CD4-positive, alpha-beta T cell (primary cell): ENCODE measurements at places on chromosomes 5 and 9.

GRCh38 chr5:53100606-53101005, 9.0 kb downstream of the MOCS2 start:
- no peak for DNase-seq

DNA sequence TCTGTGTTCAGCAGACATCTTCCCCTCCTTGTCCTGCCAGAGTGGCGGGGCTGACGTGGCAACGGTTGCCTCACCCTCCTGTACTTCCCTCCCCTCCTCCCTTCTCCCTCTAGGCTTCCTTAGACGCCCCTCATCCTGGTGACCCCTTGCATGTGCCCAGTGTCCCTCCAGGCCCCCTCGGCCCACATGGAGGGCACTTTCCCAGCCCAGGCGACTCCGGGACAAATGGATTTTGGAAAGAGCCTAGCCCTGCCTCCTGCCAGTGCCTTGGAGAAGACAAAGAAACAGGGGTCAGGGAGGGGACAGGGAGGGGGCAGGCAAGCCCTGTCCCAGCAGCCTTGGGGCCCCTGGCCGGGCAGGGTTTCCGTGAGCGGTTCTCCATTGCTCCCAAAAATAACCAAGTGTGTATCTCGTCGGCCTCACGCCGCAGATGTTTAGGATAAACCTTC, 38.3 kb upstream of the NEURL1B start:
- no peak for DNase-seq

DNA sequence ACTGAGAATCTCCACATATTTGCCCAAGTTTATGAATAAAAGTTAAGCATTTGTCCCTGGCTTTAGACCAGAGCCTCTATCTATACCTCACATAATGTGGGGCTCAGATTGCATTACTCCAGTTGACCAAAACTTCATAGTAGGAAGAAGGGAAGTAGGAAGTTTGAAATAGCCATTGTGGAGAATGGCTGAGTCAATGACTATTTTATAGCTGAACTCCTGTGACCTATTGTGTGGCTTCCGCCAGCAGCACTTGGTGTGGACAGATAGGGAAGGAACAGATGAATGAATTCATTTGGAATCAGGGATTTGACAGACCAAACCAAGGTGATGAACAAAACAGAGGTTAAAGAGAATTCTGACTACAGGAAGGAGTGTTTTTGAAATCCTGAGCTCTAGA, 92.9 kb upstream of the LPAR1 start:
- no peak for DNase-seq

DNA sequence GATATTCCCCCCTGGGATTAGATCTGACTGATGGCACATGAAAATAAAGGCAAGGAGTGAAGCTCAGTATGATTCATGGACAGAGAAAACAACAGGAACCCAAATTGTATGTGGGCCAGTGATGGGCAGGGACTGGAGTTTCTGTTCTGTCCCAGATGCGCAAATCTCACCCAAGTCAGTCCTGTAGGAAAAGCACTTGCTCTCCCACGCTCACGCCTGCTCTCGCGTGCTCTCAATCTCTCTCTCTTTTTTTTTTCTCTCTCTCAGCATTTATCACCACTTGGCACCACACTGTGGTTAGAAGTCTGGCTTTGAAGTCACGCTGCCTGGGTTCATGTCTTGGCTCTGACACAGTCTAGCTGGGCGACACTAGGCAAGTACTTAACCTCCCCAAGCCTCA, 106.5 kb upstream of the LRRTM2 start:
- no peak for DNase-seq

- no peak for DNase-seq
Observed at GRCh38 chr9:414595-414994, 199.9 kb downstream of the DOCK8 start.

DNA sequence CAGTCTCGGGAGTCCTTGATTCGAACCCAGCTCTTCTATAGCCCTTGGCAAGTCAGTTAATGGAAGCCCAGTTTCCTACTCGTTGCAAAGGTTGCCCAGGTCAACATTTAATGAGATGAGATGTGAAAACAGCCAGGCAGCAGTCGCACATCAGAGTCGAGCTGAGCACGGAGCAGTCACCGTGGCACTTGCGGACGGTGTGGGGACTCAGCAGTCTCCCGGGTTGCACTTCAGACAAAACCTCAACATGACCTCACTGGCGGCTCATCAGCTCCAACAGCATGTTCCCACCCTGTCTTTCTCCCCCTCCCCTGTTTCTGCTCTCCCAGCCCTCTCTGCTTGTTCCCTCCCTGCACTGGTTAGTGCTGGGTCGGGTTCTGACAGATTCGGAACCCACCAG, 35.8 kb downstream of the UBE2QL1 start:
- DNase-seq = no peak

- no peak for DNase-seq
Observed at GRCh38 chr5:80825786-80826460, 134.2 kb upstream of the RASGRF2 start.

DNA sequence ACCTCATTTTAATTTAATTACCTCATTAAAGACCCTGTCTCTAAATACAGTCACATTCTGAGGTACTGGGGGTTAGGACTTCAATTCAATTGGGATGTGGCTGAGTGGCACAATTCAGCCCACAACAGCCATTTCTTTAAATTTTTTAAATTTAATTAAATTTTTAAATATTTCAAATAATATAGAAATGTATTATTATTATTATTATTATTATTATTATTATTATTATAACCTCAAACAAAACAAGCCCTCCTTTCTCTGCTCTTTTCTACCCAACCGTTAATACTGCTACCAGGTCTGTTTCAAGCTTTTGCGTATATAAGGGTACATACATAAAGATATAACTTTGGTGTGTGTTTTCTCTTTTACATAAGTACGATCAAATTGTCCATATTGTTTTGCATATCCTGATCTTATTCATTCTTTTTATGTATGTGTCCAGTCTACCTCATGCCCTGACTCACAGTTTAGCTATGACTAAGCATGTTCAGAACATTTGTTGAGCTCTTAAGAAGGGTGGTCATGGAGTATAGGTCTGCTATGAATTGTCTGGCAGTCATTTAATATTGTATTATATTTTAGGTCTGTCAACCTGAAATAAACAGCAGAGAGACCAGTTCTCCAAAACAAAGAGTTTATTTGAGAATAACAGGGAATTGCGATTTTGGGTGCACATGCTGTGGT, 16.1 kb upstream of the RAB14 start:
- no peak for DNase-seq

GRCh38 chr5:162512935-162513565, 445.5 kb downstream of the GABRG2 start:
- no peak for DNase-seq

GRCh38 chr5:28190011-28190410, 1151.6 kb upstream of the CDH9 start:
- DNase-seq = no peak

DNA sequence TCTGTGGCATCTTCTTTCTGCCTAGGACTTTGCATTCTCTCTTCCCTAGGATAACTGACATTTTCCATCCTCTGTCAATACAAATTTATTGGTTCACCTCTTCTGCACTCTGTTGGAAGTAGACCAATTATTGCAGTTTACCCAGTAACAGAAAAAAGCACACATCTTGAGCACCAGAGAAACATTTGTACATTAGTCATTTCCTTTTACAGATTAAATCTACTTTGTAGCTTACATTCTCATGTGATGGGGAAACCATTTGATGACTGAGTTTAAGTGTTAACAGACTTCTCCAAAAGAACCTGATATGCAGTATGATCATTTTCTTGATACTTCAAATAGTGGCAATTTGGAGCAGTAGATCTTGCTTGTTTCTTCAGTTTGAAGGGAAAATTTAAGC, 1098.8 kb downstream of the DTWD2 start:
- no peak for DNase-seq

DNA sequence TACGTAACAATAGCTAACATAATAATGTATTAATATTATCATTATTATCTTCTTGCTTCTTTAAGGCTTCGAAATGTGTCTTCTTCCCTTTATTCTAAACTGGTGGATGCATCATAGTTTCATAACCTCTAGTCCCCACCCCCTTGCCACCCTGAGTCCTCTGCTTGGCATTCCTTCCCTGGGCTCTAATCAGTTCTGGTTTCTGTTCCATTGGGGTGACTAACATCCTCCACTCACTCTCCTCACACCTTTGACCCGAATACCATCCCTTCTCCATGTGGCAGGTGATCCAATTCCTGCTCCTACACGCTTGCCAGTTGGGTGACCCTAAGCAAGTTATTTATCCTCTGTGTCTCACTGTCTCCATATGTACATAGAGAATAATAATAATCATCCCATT, 286.1 kb downstream of the TRPM3 start:
- DNase-seq = no peak

DNA sequence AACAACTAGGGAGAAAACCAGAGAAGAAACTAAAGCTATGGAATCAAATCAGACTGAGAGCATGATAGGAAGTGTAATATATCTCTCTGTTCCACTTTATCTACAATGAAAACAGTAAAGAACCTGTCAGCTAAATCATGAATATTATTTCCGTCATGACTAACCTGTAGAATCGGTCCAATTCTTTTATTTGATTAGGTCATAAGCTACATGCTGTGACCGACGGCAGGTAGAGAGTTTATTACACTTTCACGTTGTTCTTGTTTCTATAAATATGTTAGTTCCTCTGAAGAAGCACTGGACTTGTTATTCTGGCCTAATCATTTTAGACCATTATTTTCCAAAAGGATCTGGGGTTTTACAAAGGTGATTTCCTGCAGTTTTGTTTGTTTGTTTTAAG, 91.1 kb downstream of the DMRTA1 start:
- no peak for DNase-seq

GRCh38 chr5:56616454-56617160, 198.7 kb upstream of the MAP3K1 start:
- DNase-seq = no peak

GRCh38 chr9:76921165-76921564, 15.3 kb upstream of the PRUNE2 start:
- DNase-seq = no peak

DNA sequence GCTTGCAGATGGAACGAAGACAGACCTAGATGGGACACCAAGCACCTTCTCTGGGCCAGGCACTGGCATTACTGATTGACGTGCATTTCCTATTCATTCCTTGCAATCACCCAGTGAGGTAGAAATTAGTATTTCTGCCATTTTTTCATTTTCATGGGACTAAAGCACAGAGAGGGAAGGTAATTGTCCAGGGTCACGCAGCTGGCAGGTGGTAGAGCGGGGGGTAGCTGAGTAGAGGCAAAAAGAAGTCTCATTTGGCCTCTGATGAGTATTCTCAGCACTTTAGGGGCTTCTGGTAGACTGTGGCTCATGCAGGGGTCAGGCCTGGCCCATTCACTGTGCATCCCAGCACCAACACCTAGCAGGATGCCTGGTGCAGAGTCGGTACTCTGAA, 19.5 kb upstream of the DUSP1 start:
- no peak for DNase-seq

GRCh38 chr5:56012281-56012963, 17.7 kb upstream of the IL6ST start:
- no peak for DNase-seq

- DNase-seq = peak; percentile 28
Observed at GRCh38 chr5:139669662-139670368, 21.7 kb downstream of the CXXC5 start.

DNA sequence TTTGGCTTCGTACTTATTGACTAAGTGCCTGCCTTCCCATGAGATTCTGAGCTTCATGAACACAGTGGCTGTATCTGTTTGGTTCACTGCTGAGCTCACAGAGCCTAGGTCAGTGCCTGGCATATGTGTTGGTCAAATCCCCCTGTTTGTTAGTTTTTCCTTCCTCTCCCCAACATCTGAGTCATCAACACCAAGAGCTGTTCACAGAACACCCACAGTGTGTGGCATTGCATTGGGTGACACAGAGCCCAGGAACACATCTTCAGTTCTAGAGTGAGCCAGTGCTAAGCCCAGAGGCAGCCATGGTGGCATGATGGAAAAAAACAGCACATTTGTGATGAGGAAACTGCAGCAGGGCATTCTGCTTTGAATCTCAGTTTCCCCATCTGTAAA, 294.6 kb downstream of the SEC61B start:
- DNase-seq = no peak

GRCh38 chr5:50967009-50967562, 300.6 kb downstream of the PARP8 start:
- no peak for DNase-seq

GRCh38 chr9:81244631-81245030, 444.7 kb downstream of the TLE1 start:
- DNase-seq = no peak

GRCh38 chr5:2257326-2258244, 374.9 kb upstream of the IRX4 start:
- no peak for DNase-seq

GRCh38 chr5:89292487-89292886, 409.5 kb upstream of the MEF2C start:
- DNase-seq = no peak

DNA sequence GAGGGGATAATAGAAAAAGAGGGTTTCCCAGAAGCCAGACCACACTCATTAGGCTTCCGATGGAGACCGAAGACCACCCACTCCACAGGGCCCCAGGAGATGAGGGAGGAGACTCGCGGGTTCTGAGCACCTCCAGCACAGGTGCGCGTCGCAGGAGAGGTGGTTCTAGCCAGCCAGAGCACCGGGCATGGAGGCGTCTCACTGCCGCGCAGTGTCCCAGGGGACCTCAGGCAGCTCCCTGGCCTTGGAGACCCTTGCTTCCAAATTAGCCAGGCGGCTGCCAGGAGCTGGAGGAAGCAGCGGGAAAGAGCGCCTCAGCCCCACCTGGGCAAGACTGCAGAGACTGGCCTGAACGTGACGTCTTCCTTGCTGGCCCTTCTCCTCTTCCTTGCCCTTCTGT, 115.4 kb upstream of the FBXL7 start:
- DNase-seq = no peak

- DNase-seq = no peak
Observed at GRCh38 chr5:135243556-135244285, 155.3 kb downstream of the MACROH2A1 start.

DNA sequence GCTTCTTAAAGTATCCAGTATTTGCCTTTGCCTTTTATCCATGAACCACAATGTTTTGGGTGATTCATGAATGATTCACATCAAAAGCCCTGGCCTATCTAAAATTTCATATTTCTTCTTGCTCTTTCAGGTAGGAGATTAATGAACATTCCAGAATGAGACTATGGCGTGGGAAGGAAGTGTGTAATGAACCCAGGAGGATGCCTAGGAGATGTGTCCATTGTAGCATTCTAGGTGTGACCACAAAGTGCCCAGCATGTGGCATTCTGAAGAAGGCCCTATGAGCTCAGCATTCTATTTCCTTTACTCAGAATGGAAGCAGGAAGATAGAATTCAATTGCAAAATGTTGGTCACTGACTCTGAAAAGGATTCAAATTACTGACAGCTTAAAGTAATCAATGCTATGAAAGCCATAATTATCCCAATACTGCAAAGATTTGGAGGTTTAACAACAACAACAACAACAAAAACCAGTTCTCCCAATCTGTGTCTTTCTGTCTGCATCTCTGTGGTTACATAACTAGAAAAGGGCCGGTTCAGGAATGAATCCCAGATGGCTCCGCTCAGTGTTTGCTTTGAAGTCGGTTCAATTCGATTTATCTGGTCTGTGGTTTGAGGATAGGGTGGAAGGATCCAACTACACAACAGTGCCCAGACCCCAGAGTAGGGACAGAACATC, 126.7 kb downstream of the FOXD1 start:
- no peak for DNase-seq

- no peak for DNase-seq
Observed at GRCh38 chr5:87300744-87301143, 33.1 kb downstream of the RASA1 start.
